Cerebellum (tissue), 4 donors: ENCODE measurements at places on chromosomes 11 and 22.

GRCh38 chr22:19766511-19767426, 6.2 kb downstream of the TBX1 start:
- no peak for DNase-seq

DNA sequence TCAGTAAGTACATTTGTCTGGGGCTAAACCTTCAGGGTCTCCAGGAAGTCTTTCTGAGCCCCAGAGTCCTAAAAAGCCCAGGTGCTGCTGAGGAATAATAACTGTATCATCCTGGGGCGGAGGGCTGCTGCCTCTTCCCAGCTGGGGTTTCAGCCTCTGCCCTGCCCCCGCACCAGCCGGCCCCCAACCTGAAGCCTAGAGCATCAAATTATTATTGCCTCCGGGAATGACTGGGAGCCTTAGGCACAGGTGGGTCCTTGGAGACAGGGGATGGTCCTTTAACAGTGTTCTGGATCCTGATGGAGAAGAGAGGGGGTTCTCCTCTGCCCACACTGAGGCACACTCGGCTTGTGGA, 64.4 kb downstream of the BCR start:
- DNase-seq = no peak

DNA sequence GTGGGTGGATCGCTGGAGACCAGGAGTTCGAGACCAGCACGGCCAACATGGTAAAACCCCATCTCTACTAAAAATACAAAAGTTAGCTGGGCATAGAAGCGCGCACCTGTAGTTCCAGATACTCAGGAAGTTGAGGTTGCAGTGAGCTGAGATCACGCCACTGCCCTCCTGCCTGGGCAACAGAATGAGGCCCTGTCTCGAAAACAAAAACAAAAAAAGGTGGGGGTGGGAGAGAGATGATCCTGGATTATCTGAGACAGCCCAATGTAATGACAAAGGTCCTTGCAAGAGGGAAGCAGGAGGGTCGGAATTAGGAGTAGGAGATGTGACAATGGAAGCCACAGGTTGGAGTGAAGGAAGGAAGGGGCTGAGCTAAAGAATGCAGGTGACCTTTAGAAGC, 87.6 kb upstream of the APOA1 start:
- DNase-seq = no peak

DNA sequence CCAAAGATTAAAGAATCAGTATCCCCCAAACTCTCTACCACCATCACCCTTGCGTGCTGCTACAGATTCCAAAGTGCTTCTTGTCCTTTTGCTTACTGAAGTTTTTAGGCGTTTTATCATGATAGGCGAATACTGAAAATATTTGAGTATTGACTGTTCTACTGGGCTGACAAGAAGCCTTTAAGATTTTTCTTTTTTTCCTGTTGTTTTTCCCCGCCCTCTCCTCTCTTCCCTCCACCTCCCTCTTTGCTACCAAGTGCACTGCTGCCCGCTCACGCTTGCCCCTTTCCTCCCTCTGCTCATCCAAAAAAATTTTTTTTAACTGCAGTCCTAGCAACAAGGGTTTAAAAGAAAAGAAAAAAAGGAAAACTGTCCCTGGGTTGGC, 679 bp downstream of the SPCS2 start:
- DNase-seq = peak; percentile 3

DNA sequence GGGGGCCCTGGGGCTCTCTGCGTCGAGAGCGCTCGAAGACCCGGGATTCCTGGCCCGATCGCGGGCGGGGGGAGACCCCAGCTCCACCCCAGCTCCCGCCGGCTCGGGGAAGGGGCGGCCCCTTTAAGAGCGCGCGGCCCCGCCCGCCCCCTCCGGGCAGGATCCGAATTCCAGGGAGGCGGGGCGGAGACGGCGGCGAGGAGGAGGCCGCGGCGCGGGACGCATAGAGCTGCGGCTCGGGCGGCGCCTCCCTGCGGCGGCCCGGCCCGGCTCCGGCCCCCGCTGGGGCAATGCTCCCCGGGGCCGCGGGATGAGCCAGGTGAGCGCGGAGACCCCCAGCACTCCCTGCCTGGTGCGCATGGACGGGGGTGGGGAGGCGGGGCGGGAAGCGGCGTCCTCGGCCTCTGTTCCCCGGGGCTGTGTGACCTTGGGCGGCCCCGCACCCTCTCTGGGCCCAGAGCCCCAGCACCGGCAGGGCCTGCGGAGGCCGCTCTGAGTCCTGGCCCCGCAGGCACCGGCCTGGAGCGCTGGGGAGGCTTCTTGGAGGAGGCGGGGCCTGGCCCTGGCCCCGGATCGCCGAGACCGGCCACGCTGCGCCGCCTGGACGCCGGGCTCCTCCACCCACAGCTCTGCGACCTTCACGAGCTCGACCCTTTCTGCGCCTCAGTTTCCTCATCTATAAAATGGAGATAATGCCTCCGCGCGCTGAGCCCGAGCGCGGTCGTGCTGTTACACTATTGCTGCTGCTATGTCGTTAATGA, 565 bp downstream of the GAS2L1 start:
- peak; percentile 89 for DNase-seq

GRCh38 chr11:99522467-99523173, 501.9 kb downstream of the CNTN5 start:
- no peak for DNase-seq

DNA sequence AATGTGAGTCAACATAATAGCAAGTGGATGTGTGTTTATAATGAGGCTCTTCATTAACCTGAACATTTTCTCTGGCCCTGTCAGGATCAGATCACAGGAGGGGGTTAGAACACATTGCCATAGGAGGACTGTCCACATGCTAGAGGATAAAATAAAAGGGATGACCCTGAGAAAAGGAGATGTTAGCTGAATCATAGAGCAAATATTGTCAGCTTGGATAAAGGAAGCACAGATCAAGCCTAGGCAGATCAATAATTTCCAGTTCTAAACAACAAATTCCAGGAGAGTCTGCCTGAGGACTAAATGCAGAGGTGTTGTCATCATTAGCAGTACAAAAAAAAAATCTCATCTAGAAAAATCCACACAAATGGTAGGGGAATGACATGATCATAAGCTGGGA, 337.9 kb downstream of the LRRC4C start:
- no peak for DNase-seq

- DNase-seq = no peak
Observed at GRCh38 chr11:18700375-18700774, 1.8 kb downstream of the TMEM86A start.

DNA sequence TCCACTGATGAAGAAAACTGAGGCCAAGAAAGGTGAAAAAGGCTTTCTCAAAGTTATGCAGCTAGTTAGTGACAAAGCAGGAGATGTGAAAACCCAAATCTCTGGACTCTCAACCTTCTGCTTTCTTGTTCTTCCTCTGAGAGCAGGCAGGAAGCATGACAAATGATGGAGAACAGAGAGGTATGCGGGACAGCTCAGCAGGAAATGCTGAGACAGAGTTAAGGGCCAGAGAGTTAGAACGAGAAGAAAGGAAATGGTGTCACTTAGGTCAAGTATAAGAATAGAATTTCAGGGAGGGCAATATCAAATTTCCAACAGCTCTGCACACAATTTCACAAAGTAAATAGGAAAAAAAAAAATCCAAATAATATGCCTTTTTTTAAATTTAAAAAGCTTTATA, 67.6 kb upstream of the ARHGAP42 start:
- no peak for DNase-seq

- DNase-seq = no peak
Observed at GRCh38 chr11:1604181-1604580, 4.1 kb downstream of the KRTAP5-3 start.
